ENCODE measurements at places on chromosomes 11 and 22. TPM values are rescaled to one million over a fixed set of nuclear protein-coding genes. Genes with fewer than 3 reads are reported as not detected.

OR2AT4 gene
- not detected for polyA plus RNA-seq

CHADL gene
- 0.24 TPM for polyA plus RNA-seq

PHLDA2 gene
- 14.4 TPM for polyA plus RNA-seq

SEC14L2 gene
- 15.8 TPM for polyA plus RNA-seq

TIMP3 gene
- 484 TPM for polyA plus RNA-seq

TFIP11 gene
- 34.8 TPM for polyA plus RNA-seq

IGSF9B gene
- not detected for polyA plus RNA-seq

PARVA gene
- polyA plus RNA-seq: 134 TPM

PRPF19 gene
- polyA plus RNA-seq: 25.1 TPM

RAPSN gene
- polyA plus RNA-seq: not detected

HTR3B gene
- polyA plus RNA-seq: not detected

KCNJ1 gene
- not detected for polyA plus RNA-seq

TSPAN32 gene
- 0.14 TPM for polyA plus RNA-seq

GRCh38 chr11:96647621-96648020 is 257.8 kb downstream of the JRKL start:
- no peak for DNase-seq

DNA sequence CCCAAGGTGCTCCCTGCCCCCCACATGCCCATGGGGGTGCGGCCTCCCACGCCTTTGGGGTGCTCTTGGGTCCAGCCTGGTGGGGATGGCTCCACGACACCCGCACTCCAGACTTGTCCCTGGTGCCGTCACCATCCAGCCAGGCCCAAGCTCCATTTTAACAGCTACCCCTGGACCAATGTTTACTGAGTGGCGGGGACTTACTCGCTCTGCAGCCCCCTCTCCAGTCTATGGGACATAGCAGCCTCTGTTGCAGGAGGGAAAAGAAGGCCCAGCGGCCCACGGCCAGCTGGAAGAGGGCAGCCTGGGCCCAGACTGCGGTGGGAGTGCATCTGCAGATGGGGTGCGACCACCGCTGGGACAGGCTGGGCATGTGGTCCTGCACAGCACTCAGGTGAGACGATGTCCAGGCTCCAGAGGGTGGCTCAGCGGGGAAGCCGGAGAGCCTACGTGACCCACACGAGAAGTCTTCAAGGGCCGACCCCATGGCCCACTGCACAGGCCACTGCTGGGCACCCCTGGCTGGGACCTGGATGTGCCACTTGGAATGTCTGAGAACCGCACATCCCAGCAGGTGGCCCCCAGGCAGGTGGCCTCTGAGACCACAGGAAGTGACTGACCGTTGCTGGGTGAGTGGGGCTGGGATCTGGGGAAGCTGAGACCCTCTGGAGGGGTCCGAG is 18.1 kb downstream of the IL17REL start:
- no peak for DNase-seq

DNA sequence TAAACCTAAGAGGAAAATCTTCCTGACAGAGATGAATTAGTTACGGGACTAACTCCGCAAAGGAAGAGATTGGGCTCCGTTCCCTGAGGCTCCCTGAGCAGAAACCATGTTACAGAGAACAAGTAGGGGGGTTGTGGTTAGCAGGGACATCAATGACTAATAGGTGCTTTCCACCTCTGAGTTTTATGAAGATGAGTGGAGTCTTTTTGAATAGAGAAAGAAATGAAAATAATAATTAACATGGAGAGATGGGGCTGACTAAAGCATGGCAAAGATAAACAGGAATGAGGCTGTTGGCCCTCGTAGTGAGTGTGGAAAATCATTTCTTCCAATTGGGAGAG is 47.5 kb upstream of the PICALM start:
- DNase-seq: peak; percentile 81

DNA sequence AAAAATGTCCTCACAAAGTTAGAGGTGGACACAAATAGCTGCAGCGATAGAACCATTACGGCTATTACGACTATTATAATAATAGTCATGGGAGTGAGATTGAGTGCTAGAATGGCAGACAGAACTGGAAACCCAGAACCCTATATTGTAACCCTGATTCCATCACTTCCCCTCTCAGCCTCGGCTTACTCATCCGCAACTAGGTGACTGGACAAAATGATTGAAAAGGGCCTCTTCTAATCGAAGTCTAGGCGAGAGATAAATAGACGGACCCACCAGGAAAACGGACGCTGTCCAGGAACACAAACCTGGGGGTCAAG is 629 bp downstream of the PSMA1 start:
- no peak for DNase-seq

- no peak for DNase-seq
Observed at GRCh38 chr11:27721264-27722116, 21.2 kb upstream of the BDNF start.

- DNase-seq: no peak
Observed at GRCh38 chr11:72736452-72737069, 15.6 kb downstream of the ARAP1 start.

- no peak for DNase-seq
Observed at GRCh38 chr11:112558691-112559090, 298.0 kb upstream of the PLET1 start.

DNA sequence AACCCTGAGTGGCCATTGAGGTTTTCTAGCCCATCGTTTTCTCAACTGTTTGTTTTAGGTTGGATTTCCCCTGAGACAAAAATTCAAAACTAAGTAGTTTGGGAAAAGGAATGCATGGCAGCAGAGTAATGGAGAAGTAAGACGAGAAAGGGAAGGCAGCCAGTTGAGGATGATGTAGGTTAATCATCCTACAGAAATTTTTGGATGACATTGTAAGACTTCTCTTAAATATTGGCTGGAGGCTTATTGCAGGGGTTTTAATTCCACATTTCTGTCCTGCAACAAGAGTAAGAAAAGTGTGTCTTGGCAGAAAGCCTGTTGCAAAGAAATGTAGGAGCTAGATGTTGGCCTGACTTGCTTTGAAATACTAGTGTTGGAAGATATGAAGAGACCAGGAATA is 308.8 kb downstream of the LUZP2 start:
- DNase-seq: no peak

DNA sequence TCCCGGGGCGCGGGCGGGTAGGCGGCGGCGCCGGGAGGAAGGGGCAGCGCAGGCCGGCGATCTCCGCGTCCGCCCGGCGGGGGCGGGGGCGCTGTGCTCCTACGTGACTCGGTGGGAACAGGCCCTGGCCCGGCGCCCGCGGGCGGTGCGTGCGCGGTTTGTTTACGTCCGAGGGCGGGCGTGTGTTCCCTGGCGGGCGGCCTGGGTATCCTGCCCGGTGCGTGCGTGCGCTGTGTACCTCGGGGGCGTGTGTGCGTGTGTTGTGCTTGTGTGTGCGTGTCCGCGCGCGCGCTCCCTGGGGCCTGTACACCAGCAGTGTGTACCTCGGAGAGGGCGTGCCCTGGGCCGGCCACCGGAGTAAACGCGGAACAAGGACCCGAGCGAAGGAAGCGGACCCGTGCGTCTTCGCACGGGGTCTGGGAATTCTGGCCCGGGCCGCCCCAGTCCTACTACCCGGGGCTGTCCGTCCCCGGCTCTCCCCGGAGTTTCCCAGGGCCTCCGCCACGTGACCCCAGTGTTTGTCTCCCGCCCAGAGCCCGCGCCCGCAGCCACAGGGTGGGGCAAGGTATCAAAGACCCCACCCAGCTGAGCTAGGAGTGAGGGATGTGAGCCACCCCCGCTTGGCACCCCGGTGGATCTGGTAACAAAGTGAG is 769 bp downstream of the MAFF start:
- peak; percentile 71 for DNase-seq

GRCh38 chr11:35227576-35228327 is 88.8 kb downstream of the CD44 start:
- DNase-seq: no peak

DNA sequence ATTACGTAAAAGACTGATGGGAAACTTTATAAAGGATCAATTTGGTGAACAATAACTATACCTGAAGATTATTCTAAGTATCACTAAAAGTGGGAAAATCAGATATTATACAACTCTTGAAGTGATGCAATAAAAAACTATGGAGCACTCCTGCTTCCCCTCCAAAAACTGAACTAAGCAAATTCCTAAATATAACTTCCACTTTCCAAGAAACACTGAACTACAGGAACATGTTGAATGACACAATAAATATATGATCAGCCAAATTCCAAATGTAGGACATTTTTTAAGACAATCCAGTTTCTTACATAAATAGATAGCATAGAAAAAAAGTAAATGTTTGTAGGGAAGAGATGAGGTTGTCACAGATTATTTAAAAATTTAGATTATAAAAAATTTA is 102.1 kb upstream of the APOA1 start:
- DNase-seq: no peak

DNA sequence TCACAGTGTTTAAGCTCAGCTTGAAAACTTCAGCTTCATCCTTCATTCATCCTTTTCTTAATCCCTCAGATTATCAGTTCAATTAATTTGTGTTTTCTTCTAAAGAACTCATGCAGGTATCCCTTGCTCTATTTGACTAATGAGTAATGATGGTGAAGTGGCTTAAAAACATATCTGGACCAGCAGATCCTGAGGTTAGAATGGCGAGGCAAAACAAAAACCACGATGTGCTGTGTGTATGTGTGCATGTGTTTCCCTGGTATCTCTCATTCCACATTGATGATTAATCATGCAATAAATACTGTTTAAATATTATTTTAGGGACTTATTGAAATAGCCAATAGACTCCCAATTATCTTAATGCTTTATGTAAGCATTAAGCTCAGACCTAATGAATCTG is 437.0 kb downstream of the DYNC2H1 start:
- DNase-seq: no peak

DNA sequence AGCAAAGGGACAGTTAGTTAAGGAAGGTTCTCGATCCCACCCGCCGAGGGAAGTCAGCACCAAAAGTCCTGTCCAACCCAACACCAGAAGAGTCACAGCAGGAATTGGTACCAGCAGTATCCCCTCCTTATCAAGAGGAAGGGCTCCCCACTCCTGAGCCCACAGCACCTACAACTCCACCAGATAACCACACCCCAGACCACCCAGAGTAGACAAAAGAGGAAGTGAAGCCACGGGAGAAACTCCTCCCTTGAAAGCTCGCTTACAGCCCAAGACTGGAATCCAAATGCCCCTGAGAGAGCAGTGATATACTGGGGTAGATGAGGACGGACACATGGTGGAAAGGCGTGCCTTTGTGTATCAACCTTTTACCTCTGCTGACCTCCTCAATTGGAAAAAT is 7.3 kb upstream of the CD5 start:
- DNase-seq: no peak

GRCh38 chr11:15911377-15912044 is 444.8 kb downstream of the SOX6 start:
- DNase-seq: peak; percentile 46

DNA sequence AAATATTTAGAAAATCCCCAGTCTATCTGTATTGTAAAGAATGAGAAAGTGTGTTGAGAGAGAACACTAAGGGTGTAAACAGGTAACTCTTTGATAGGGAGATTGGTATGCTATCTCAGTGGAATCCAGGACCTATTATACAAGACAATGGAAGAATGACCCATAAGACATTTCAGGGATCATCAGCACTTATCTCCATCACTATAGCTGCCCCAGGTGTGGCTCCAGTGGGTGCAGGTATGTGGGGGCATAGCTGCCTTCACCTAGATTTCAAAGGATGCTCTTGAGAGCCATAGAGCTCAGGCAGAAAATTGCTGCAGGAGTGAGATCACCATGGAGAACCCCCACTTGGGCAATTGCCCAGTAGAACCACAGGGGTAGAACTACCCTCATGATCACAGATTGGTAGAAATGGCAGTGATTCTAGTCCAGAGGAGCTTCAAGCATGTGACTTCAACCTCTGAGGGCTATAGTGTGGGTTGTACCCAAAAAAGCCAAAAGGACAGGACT is 252.3 kb upstream of the TBCEL start:
- no peak for DNase-seq

DNA sequence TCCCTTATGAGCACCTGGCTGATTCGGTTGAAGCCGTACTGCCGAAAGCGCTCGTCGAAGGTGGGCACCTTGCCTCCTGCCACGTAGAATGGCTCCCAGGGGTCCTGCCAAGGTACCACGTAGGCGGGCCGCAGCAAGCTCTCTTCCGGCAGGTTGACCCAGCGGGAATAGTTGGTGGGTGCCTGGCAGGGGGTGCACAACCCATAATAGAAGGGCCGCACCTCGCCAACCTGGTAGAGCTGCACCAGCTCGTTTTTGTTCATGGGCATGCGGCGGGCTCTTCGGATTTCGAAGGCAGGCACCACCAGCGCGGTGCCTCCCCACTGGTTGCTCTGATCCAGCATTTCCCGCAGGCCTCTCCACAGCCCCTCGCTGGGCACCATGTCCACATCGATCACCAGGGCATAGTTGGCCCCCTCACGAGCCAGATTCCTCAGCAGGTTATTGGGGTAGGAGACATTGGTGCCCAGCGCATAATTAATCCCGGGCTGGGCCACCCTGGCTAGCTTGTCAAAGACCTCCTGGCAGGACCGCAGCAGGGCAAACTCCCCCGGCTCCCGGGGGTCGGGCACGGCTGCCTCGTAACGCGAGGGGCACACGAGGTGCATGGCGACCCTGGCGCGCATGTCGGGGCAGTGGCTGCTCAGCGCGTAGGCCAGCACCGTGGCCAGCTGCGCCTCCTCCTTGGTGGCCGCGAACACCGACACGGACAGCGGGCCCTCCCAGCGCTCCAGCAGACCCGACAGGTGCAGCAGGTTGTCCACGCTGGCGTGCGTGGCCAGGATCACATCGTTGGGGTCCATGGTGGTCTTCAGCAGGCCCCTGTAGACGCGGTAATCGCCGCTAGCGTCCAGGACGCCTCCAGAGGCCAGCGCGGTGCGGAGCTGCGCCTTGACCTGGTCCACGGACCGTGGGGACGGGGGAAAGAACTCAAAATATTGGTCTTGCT is 679 bp downstream of the B4GAT1 start:
- no peak for DNase-seq

- no peak for DNase-seq
Observed at GRCh38 chr11:93196816-93197379, 893 bp downstream of the SLC36A4 start.

- no peak for DNase-seq
Observed at GRCh38 chr22:21657360-21658032, 8.3 kb upstream of the PPIL2 start.

DNA sequence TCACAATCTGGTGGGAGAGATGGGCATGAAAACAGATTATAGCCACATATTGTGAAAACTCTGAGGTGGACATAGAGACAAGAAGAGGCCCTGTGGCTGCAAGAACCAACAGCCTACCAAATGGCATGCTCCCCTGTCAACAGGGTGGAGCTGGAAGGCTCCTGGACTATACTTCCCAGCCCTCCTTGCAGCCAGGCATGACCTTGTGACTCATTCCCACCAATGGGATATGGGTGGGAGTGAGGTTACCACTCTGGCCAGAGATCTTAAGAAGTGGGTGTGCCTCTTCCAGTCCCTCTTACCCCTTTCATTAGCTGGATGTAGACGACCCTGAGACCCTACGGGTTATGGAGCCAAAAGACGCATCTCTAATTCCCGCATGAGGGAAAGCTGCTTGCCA is 126.4 kb upstream of the ZBED5 start:
- DNase-seq: no peak

DNA sequence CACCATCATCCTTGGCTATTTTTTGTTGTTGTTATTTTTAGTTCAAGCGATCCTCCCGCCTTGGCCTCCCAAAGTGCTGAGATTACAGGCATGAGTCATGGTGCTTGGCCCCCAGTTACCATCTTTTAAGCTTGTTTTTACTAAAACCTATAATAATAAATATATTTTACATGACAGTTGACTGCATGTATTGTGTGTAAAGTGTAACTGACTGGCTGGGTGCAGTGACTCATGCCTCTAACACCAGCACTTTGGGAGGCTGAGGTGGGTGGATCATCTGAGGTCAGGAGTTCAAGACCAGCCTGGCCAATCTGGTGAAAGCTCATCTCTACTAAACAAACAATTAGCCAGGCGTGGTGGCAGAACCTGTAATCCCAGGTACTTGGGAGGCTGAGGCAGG is 386.2 kb downstream of the TENM4 start:
- peak; percentile 37 for DNase-seq
